ENCODE measurements at places on chromosomes 1 and 21.

- DNase-seq, result no peak
Observed at GRCh38 chr1:82466416-82466815, 665.7 kb downstream of the ADGRL2 start.

- no peak for DNase-seq
Observed at GRCh38 chr1:180311011-180311730, 81.1 kb downstream of the LHX4 start.

DNA sequence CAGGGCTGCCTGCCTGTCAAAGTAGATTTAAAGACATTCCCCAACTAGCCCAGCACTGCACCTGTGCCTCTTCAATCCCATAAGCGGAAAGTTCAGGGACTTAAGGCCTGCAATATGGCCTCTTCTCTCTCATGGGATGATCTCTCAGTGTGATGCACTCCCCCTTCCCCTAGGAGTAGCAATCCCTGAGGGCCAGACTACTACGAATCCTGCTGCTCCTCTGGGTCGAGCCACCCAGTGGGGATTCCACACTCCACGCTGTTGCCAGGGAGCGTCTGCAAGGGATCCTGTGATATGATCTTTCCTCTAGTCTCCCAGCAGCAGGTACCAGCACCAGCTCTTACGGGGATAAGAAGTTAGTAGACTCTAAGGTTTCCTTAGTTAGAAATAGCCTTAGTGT lies 13.2 kb upstream of the OR6N2 start:
- no peak for DNase-seq

GRCh38 chr21:24259241-24259640 lies 1348.0 kb downstream of the MRPL39 start:
- DNase-seq, result no peak

GRCh38 chr1:161089938-161090337 lies 580 bp upstream of the NECTIN4 start:
- DNase-seq, result no peak
